ENCODE measurements at places on chromosomes 1 and 21.

DNA sequence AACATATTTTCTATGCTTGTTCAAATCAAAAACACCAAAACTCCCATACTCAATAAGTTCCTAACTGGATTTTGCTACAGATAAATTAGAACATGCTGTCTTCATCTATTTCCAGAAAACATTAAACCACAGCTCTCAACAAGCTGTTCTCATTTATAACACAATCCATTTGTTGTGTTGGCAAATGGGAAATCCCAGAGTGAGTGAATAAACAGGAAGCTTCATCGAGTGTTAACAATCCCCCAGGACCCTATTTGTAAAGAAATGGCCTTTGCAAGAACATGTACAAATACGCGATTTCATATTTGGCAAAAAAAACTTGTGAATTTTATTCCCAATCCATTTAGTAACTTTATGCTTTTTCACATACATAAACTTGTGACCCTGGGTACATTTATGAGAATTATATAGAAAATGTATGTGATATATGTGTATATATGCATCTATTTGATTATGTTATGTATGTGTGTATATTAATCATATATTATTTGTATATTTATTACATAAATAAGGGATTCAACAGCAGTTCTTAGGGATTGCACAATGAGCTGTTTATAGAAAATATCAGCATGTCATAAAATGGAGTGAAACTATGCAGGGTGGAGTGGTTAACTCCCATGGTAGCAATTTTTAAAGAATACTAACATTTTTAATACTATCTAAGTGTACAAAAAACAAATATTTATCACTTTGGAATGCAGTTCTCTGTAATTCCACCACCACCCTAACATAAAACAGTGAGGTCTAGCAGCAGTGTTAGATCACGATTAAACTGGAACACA is 160.0 kb downstream of the NEGR1 start:
- DNase-seq, result no peak

DNA sequence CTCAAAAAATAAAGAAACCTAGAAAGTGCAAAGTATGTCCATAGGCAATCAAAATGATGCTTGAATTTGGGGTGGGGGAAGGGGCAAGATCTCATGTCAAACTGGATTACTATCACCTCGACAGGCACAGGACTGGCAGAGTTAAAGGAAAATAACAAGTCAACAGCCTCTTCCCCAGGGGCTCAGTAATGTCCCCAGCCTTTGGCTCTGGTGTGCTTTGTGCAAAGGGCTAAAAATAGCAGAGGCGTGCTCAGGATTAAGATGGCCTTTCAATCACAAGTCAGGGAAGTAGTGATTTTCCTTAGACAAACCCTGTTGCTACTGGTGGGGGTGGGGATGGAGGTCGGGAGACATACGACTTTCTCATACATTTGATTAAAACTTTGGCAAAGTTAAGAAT is 63.5 kb upstream of the OLIG2 start:
- DNase-seq, result no peak

GRCh38 chr1:61873581-61873980 is 131.3 kb downstream of the PATJ start:
- peak; percentile 19 for DNase-seq

- no peak for DNase-seq
These were observed 36.1 kb downstream of the BEND5 start for GRCh38 chr1:48740621-48741020.

GRCh38 chr1:47384083-47384482 is 32.0 kb upstream of the FOXE3 start:
- no peak for DNase-seq

DNA sequence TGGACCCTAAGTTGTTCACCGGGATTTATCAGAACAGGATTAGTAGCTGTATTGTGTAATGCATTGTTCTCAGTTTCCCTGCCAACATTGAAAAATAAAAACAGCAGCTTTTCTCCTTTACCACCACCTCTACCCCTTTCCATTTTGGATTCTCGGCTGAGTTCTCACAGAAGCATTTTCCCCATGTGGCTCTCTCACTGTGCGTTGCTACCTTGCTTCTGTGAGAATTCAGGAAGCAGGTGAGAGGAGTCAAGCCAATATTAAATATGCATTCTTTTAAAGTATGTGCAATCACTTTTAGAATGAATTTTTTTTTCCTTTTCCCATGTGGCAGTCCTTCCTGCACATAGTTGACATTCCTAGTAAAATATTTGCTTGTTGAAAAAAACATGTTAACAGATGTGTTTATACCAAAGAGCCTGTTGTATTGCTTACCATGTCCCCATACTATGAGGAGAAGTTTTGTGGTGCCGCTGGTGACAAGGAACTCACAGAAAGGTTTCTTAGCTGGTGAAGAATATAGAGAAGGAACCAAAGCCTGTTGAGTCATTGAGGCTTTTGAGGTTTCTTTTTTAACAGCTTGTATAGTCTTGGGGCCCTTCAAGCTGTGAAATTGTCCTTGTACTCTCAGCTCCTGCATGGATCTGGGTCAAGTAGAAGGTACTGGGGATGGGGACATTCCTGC is 3.9 kb upstream of the OLFML3 start:
- DNase-seq, result peak; percentile 60

DNA sequence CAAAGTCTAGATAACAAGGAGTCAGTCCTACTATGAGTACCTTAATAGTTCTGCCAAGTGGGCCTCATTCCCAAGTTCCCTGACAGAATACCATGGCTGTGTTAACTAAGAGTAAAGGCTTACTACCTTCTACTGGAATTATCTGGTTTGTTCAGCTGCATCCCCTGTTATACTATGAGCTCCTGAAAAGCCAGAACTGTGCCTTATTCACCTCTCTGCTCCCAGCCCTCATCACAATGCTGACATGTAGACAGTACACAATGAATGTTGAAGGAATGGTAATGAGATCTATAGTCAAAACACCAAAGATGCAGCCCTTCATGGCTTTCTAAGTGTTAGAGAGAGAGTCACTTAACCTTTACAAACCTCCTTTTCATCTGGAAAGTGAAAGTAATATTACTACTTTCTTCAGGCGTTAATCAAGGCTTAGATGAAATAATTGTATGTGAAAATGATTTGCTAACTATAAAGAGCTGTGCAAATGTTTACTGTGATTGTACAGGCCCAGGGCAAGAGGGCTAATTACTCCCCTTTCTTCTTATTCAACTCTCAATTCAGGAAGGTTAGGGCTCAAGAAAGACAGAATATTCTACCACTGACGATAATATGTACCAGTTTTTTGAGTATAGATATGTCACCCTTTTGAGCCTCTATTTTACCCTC is 70.3 kb upstream of the MROH9 start:
- DNase-seq, result no peak

GRCh38 chr1:161966067-161966466 is 57.6 kb downstream of the OLFML2B start:
- no peak for DNase-seq

GRCh38 chr1:241985787-241986186 is 13.1 kb downstream of the MAP1LC3C start:
- peak; percentile 21 for DNase-seq

GRCh38 chr21:43885721-43886120 is 20.7 kb downstream of the AGPAT3 start:
- DNase-seq, result no peak

- no peak for DNase-seq
These were observed 92.3 kb upstream of the ACTL8 start for GRCh38 chr1:17662786-17663185.

DNA sequence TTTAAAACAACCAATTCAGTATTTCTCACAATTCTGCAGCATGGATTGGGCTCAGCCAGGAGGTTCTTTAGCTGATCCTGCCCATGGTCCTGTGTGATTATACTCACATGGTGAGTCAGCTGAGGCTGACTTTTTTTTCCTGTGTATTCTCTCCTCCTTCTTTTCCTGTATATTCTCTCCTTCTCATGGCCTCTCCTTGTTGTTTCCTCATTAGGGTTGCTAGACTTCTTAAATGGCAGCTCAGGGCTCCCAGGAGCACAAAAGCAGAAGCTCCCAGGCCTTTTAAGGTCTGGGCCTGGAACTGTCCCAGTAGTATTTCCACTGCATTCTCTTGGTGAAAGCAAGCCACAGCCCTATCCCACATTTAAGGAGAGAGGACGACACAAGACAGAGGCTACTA is 26.8 kb downstream of the VANGL1 start:
- DNase-seq, result peak; percentile 75

DNA sequence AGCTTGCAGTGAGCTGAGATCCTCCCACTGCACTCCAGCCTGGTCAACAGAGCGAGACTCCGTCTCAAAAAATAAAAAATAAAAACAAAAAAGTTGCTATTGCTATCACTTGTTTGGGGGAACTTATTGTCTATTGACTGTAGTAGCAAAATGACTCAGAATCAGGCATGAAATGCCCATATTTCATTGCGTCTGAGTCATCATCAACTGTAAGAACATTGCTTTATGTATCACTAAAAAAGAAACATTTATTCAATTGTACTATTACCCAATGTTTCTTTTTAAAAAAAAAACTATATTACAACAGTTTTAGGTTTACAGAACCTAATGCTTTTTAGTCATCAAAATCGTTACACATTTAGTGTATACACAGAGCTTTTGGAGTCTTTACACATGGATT is 91.0 kb upstream of the FMN2 start:
- DNase-seq, result no peak

DNA sequence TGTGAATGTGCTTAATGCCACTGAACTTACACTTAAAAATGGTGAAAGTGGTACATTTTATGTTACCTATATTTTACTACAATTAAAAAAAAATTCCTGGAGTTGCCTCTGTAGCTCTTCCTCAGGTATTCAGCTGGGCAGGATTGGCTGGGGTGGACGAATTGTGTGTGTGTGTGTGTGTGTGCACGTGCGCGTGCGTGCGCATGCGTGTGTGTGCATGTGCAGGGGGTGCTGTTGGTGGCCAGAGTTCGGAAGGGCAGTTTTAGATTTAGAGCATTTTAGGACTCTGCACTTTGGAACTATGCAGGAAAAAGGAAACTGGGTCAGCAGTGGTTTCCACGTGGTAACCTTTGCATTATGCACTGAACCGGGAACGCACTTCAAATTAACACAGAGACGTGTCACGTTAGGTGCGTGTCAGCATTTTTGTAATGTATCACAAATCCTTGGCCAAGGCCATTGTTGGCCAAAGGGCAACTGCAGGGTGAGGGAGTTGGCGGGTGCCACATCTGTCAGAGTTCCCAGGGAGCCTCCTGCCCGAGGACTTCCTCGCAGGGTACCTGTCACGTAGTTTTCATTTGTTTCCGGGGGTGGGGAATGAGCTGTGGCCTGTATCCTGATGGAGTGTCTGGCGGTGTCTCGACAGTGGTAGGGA is 312.8 kb downstream of the CAMTA1 start:
- DNase-seq, result no peak

DNA sequence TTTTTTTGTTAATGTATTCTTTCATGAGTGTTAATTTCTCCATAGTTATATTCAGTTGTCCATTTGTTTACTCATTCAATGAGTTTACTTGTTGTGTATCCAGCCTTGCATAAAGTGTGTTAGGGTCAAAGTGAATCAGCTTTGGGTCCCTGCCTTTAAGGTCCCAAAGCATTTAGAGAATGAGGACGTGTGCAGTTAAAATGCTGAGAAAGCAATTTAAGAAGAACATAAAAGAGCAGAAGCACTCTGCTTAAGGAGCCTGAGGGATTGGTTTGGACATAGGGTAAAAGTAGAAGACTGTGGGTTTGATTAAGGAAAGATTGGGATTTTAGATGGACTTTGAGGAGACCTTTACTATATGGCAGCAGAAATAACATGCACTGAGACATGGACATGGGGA is 3.5 kb downstream of the OR14I1 start:
- no peak for DNase-seq

- DNase-seq, result no peak
These were observed 37.8 kb downstream of the LPAR3 start for GRCh38 chr1:84855168-84855567.

- DNase-seq, result no peak
These were observed 30.1 kb upstream of the DNAJC6 start for GRCh38 chr1:65279070-65279779.

DNA sequence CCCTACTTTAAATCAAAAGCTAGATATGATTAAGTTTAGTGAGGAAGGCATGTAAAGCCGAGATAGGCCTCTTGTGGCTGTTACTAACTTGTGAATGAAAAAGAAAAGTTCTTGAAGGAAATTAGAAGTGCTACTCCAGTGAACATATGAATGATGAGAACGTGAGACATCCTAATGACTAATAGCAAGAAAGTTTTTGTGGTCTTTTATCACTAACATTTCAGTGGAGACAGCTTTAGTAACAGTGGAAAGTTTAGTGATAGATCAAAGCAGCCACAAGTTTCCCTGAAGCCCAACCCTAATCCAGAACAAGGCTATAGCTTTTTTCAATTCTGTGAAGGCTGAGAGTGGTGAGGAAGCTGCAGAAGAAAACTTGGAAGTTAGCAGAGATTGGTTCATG is 73.6 kb upstream of the LRRC8B start:
- DNase-seq, result no peak
